ENCODE measurements at places on chromosomes 13 and 19.

GRCh38 chr13:40207001-40207478 lies 459.4 kb downstream of the FOXO1 start:
- no peak for DNase-seq

DNA sequence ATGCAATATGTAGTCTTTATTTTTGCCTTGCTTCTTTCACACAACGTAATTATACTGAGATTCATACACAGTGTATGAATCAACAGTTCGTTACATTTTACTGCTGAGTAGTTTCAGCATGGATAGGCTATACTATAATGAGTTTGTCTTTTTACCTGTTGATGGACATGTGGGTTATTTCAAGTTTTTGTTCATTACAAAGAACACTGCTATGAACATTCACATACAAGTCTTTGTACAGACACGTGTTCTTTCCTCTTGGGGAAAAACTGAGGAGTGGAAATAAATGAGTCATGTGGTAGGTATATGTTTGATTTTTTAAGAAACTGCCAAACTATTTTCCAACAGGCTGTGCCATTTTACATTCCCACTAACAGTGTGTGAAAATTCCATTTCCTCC lies 35.1 kb downstream of the ENOX1 start:
- DNase-seq = no peak

- DNase-seq = no peak
Observed at GRCh38 chr13:72694314-72694713, 33.1 kb downstream of the MZT1 start.

DNA sequence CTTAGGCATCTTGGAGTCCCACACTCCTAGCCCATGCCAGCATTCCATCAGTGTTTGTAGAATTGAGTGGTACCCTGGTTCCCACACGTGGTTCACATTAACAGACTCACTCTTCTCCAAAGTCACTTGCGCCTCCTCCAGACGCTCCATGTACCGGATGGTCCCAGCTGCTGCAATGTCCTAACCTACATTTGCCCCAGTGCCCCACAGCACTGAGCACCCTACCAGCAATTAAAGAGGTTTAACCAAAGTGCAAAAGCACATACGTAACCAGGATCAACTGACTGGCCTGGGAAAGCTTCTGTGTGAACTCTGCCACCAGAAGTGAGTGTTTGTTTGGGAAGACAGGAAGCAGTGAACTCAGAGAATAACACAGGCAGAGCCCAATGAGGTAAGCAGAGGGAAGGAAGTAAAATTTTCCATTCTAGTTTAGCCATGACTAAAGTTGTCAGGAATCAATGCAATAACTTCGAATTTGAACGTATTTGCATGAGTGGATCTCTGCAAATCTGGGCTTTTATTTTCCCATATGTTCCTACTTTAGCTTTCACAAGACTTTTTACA lies 7.3 kb upstream of the MEDAG start:
- no peak for DNase-seq

- no peak for DNase-seq
Observed at GRCh38 chr19:54179262-54179852, 6.4 kb upstream of the TMC4 start.

DNA sequence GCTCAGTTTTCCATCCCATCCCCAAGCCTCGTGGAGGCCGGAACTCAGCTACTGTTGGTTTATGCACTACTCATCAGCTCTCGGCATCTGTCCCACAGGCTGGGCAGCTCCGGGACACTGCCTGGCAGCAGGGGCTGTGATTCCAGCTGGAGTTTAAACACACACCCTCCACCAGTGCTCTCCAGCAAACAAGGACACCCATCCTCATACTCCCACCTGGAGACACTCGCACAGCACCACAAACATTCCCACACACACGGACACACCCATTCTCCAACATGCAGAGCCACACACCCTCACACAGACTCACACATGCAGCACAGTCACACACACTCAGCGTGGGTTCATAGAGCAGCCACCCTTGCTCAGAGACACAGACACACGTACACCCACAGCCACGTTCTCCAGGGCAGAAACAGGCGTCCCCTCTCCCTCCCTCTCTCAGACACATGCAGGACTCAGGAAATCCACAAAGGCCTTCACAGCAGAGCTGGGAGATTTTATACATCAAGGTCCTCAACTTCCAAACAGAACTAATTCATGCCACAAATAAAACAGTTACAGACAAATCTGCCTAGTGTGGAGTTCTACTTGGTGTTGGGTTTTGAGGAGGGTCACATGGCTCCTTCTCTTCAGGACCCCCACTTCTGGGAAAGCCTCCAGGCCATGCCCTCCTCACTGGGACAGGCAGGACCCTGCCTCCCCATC lies 785.4 kb downstream of the UQCRFS1 start:
- DNase-seq = no peak

- DNase-seq = peak; percentile 32
Observed at GRCh38 chr19:35468637-35469036, 20.6 kb downstream of the FFAR2 start.

DNA sequence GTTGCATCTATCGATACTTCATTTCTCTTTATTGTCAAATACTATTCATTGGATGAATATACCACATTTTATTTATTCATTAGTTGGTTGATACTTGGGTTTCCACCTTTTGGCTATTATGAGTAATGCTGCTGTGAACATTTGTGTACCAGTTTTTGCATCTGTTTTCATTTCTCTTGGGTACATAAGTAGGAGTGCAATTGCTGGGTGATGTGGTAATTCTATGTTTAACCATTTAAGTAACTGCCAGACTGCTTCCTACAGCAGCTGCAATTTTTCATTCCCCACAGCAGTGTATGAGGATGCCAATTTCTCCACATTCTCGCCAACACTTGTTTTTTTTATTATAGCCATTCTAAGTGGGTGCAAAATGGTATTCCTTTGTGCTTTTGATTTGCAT lies 2.6 kb downstream of the KCNJ14 start:
- no peak for DNase-seq

- DNase-seq = no peak
Observed at GRCh38 chr19:7787141-7787540, 24.1 kb downstream of the CLEC4M start.

DNA sequence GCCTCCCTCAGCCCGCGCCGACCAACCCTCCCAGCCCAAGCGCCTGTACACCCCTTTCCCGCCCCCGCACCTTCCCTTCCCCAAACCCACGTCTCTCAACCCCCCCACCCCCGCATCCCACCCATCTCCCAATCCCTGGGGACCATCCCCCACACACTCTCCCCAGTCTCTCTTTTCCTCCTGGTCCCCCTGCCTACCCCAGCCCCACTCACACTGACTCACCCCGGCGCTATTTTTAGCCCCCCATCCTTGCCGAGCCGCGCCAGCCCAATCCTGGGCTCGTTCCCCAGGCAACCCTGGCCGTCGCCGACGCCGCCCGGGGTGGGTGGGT lies 11.7 kb downstream of the CIC start:
- no peak for DNase-seq

- DNase-seq = no peak
Observed at GRCh38 chr13:24050292-24050711, 110.2 kb upstream of the SPATA13 start.

DNA sequence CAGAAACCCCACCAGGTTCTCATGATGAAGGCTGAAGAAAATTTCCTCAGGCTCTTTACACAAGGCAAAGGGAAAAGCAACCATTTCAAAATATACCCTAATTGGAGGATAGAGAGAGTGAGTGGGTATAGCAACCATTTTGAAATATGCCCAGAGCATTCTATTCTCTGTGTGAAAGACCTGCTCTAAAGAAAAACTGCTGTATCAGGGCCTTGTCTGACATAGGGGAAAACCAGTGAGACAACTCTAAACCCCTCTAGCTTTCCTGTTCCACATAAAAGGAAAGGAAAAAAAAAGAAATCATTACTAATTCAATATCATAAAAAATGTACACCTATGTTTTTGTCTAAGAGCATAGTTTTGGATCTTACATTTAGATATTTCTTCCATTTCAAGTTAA lies 42.3 kb downstream of the TPTE2 start:
- DNase-seq = no peak

DNA sequence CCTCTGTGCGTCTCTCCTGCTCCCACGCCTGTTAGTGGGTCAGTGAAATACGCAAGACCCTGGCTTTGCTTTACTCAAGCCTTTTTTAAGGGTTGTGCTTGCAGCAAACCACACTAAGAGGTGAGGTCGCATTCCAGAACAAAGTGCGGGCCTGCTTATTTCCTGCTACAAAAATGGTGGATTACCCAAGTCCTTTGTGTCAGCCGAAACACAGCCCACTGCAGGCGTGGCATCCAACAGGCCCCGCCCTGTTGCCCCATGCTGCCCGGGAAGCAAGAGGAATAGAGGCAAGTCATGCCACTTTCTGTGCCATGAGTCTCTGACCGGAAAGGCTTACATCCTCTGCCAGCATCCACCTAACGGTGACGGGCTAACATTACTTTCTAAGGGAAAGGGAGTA lies 7.7 kb upstream of the IRS2 start:
- no peak for DNase-seq

- no peak for DNase-seq
Observed at GRCh38 chr13:103078158-103078557, 11.9 kb upstream of the SLC10A2 start.

DNA sequence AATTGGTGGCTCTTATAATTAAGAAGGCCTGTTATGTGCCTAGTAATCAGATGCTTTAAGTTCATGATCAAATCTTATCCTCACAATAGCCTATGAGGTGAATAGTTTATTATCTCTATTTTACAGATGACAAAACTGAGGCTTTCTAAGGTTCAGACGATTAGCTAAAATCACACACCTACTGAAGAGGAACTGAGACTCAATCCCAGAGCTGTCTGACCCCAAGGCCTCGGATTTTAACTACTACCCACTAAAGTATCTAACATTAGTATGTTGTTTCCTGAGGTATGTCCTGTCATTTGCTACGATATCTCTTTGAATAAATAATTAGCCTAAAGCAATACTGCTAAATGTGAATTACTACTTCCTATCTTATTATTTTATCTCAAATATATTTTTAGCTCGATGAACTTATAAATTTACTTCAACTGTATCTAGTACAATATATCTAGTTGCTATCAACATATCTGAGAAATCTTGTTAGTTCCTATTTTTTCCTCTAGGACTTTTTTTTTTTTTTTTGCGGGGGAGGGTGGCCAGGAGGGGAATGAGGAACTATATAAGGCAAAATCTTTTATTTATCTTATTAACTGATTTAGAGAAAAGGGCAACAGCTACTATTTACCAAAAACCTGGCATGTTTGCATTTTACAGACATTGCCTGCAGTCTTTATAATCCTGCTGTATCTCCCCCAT lies 118.5 kb downstream of the ABCC4 start:
- DNase-seq = no peak

DNA sequence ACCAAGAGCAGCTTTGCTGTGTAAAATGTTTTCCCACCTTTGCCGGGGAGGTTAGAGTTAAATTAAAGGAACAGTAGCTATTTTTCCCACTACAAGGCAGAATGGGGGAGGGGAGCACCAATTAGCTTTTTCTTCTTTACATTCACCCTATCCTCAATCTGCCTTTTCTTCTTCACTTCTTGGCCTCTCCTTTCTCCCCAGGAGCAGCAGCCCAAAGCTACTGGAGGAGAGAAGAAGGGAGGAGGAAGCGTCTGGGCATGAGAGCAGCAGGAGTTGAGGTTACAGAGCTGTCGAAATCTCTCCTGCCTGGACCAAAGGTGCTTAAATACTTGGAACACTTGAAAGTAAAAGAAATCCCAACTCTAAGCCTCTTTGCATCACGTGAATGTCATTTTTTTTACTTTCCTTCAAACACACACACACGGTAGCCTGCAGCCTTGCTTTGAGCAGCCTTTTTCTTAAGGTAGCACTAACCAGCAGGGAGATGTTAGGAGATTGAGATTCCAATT lies 39.0 kb upstream of the WASF3 start:
- no peak for DNase-seq

- peak; percentile 54 for DNase-seq
Observed at GRCh38 chr19:1000095-1000494, at the start of gene GRIN3B. GRIN3B (plus strand) TSS chr19:1000419; CDS start chr19:1000438, 19 bp downstream.

DNA sequence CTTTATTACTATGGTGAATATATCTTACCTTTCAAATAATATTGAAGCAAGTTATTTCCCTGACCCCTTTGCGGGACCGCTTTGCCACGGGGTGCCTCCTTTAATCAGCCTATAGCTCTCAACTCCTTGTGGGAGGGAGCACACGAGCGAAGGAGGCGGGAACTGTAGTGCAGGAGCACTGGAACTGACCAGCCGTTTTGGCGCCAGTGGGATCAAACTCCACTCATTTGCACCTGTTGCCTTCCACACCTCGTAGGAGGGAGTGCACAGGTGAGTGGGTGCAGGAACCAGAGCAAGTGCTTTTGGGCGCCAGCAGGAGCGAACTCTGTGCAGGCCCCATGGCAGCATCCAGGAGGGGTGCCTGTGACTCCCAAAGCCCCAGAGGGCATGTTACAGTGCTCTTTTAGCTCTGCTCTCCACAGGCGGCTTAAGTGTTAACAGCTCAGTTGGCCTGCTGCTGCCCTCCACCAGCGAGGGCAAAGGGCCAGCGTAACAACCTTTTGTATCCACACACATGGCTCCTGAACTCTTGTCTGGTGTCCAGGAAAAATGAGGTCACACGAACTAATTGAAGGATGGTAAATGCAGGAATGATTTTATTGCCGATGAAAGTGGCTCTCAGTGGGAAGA lies 206.9 kb downstream of the GGACT start:
- no peak for DNase-seq

DNA sequence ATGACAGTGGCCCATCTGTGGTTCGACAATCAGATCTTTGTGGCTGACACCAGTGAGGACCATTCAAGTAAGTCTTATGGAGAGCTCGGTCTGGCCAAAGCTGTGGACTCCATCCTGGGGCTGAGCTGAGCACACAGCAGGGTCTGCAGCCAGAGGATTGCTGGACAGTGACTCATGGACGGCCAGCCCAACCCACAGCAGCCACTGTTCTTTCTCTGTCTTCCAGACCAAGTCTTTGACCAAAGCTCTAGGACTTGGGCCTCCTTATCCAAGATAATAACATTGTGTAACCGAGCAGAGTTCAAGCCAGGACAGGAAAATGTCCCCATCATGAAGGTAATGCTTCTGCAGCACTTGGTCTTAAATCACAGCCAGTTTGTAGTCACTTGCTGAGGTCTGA lies 12.4 kb downstream of the ATP12A start:
- DNase-seq = no peak

- DNase-seq = no peak
Observed at GRCh38 chr19:17073869-17074633, 1.2 kb downstream of the HAUS8 start.

DNA sequence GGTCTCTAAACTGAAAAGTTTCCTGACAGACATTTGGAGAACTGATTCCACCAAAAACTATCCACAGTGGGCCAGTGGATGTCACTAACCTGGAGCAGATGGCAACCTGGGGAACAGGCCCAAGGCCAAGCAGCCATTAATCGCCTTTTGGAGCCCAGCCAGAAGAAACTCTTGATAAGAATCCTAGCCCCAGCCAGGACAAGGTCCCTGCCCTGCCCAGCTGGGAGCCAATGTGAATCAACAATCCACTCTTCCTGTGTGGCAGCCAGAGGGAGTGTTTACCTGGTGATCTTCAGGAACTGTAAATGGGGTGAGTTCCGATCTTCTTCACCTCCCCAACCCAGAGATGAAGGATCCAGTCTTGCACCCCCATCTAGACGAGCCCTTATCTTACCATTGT lies 14.5 kb upstream of the IGSF23 start:
- no peak for DNase-seq

Data from stimulated activated CD4-positive, alpha-beta T cell treated with anti-CD3 and anti-CD28 coated beads, TNF-alpha, amount 100 ng/mL, for 4 hours (primary cell).